ENCODE measurements at places on chromosomes 13 and 19.
A peak's percentile ranks its signal among the peaks of the same experiment; 100 is the strongest.

DNA sequence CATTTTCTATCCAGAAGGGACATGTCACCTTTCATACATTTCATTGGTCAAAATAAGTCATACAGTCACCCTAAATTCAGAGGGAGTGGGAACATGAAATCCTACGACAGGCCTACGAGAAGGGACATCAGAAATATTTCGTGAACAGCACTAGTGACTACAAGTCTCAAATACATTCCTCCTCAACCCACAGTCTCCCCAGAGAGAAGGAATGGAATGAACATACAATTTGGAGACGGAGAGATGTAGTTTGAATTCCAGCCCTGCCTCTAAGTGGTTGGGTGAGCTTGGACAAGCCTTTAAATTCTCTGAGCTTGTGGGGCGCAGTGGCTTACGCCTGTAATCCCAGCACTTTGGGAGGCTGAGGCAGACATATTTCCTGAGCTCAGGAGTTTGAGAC is 9.9 kb downstream of the SERTM1 start:
- no peak for DNase-seq

DNA sequence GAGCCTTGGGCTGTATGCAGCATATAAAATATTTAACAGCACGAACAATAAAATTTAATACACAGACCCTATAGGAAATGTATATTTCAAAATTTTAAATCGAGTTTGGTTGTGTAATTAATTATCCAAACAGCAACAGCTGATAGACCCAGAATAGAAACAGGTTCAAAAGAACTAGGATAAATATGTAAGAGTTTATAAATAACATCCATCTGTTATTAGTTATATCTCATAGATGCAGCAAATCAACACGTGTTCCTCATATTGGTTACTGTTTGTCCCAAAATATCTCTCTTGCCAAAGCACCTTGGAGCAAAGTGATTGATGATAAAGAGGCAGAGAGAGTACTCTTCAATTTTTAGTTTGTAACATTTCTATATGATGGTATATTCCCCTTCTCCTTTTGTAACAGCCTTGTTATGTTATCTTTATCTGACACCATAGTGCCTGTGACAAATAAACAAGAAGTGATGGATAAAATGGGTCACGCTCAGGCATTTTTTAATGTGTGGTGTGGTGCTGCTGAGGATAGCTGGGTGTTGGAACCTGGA is 260.6 kb upstream of the NBEA start:
- no peak for DNase-seq

DNA sequence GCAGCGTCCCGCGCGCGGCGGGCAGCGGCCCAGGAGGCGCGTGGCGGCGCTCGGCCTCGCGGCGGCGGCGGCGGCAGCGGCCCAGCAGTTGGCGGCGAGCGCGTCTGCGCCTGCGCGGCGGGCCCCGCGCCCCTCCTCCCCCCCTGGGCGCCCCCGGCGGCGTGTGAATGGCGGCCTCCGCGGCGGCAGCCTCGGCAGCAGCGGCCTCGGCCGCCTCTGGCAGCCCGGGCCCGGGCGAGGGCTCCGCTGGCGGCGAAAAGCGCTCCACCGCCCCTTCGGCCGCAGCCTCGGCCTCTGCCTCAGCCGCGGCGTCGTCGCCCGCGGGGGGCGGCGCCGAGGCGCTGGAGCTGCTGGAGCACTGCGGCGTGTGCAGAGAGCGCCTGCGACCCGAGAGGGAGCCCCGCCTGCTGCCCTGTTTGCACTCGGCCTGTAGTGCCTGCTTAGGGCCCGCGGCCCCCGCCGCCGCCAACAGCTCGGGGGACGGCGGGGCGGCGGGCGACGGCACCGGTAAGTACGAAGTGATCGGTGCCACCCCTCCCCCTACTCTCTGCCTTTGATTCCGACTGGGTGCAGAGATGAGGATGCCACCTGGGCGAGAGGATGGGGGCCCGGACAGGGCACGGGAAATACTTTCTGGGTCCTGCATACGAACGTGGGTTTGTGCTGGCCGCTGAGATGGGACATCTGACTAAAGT is 874 bp downstream of the TRIM28 start:
- no peak for DNase-seq

DNA sequence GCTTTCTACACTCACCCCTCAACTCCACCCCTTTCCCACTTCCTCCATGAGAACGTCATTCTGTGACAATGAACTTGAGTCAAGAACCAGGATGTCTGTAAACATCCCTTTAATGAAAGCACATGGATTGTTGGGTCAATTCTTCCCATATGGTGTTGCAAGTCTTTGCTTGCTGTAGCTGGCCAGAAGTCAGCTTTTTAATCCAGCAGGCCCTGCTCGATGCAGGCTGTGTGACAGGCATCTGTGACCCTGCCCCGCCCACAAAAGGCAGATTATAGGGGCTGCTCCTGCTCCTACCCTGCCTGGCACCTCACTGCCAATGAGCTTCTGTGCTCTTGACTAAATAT is 78.0 kb downstream of the STARD13 start:
- DNase-seq: no peak

DNA sequence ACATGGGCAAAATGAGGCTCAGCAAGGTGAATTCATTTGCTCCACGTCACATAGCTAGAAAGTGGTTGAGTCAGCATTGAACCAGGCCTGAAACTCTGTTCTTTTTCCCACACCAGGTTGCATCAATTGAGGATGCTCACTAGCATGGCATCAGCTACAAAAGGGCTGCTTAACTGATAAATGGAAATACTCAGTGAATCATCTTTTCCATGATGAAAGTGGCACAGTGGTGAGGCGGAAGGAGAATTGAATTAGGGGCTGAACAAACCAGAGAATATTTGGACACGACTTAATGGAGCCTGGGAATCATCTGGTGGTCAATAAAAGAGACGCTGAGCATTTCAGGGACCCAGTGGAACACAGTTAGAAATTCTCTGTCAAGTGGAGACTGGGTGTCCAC is 320.1 kb upstream of the MAB21L1 start:
- no peak for DNase-seq

GRCh38 chr13:45113233-45114224 is 6.8 kb upstream of the GTF2F2 start:
- no peak for DNase-seq

GRCh38 chr19:52722062-52723003 is 12.5 kb downstream of the ZNF611 start:
- DNase-seq: no peak

DNA sequence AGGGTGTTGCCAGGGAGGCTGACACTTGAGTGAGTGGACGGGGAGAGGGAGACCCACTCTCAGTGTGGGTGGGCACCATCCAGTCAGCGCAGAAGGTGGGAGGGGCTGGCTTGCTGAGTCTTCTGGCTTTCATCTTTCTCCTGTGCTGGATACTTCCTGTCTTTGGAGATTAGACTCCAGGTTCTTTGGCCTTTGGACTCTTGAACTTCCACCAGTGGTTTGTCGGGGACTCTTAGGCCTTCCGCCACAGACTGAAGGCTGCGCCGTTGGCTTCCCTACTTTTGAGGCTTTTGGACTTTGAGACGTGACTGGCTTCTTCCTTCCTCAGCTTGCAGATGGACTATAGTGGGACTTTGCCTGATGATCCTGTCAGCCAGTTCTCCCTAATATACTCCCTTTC is 4.3 kb upstream of the LENG8 start:
- no peak for DNase-seq

- DNase-seq: no peak
These were observed 150.6 kb downstream of the KCTD12 start for GRCh38 chr13:76735641-76736040.

DNA sequence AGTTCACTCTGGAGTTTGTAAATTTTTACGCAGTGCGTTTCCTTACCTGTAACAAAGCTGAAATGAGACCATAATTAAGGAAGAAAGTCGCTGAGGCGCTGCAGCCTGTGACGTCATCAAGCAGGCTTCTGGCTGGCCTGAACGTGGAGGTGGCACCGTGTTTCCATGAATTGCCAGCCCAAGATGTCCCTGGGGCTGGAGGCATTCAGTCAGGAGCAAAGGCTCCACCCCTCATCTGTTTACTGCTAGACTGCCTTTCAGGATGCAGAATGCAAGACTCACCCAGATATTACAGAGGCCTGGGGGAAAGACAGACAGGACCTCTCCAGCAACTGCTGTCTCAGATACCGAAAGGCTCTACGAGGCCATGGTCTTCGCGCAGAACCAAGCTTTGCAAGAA is 424.6 kb downstream of the TSHZ3 start:
- no peak for DNase-seq

GRCh38 chr19:38763795-38764220 is 9.5 kb downstream of the LGALS7 start:
- DNase-seq: no peak

- no peak for DNase-seq
These were observed 2.8 kb upstream of the RAX2 start for GRCh38 chr19:3774621-3775373.

DNA sequence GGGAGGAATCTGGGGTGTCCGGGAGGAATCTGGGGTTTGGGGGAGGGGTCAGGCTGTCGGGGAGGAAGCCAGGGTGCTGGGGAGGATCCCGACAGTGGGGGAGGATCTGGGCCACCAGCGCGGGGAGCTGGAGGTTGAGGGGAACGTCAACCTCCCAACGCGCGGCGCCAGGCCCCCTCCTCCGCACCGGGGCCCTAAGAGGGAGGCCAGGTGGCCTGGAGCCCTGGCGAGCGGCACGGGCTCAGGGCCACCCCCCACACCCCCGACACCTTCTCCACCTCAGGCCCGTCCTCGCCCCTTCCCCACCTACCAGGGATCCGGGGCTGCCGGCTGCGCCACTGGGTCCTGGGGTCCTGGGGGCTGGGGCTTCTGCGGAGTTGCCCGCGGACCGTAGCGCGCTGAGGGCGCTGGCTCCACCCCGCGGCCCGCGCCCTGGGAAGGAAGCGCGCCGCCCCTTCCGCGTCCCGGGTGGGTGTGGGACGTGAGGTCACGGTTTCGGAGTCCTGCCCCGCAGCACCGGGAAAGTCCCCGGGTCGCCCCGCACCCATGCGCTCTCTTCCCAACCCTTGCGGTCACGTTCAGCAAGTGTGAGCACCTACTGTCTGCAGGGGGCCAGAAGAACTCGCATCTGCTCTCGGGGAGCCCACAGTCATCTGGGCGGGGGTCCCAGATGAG is at the start of gene TICAM1:
TSS of gene TICAM1 (minus strand) at position 409 of the 675 bp plus-strand sequence. CDS start 13,335 bp downstream, outside the sequence.
- DNase-seq: no peak

DNA sequence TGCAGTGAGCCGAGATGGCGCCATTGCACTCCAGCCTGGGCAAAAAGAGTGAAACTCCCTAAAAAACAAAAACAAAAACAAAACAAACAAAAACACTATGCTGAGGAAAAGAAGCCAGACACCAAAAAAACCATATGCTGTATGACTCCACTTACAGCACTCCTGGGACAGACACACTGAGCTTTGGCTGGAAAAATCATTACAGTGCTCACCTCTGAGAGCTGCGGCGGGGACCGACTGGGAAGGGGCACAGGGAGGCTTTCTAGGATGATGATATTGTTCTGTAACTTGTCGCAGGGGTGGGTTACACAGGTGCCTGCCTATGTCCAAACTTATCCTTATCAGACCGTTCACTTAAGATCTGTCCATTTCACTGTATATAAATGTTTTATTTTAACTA is 7.8 kb downstream of the PNMA8A start:
- no peak for DNase-seq

GRCh38 chr19:18659281-18660050 is 22.6 kb downstream of the KLHL26 start:
- DNase-seq: no peak

DNA sequence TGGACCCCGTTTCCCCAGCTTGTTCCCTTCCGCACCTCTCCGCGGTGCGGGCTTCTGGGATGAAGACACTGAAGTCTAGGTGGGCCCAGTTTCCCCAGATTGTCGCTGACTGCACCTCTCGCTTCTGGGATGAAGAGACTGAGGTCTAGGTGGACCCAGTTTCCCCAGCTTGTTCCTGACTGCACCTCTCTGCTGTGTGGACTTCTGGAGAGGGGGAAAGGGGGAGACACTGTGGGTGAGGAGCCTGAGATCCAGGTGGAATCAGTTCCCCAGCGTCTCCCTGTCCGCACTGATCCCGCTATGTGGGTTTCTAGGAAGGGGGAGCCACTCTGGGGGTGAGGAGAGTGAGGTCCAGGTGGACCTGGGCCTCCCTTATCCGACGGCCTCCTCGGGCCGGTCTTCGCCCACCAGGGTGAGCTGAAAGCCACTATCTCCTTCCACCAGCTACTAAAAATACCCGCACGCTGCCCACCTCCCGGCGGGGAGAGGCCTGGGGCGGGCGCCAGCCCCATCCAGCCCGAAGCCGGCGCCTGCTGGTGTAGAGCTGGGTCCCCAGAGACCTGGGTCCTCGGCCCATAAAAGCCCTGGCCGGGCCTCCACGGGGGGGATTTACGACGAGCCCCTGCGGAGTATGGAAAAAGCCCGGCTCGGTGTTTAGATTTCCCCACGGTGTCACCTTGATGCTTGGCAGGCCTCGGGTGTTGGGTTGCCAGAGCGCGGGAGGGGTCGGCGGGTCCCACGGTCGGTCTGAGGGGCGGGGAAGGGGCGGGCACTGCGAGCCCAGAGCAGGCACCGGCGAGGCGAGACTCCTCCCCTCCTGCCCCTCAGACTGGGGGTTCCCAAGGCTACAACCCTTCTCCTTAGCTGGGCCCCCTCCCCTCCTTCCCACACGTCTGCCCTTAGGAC is 10.6 kb downstream of the FUT6 start:
- DNase-seq: peak; percentile 22

- no peak for DNase-seq
These were observed 7.5 kb upstream of the LRP3 start for GRCh38 chr19:33186431-33187182.

DNA sequence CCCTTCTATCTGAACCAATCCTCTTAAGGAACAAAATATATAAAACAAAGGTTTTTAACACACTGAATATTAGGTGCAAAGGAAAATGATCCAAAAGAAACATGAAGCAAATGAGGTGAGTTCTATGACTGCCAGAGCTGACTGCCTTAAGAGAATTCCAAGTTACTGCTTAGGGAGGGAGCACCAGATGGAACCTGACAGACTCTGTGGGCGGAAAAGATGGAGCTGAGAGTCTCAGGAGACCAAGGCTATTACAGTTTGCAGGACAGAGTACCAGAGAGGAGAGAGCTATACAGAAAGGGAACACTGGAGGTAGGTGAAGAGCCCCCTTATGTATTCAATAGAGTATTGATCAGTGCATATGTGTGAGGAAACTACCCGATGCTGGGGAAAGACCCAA is 87.2 kb downstream of the B3GLCT start:
- no peak for DNase-seq

DNA sequence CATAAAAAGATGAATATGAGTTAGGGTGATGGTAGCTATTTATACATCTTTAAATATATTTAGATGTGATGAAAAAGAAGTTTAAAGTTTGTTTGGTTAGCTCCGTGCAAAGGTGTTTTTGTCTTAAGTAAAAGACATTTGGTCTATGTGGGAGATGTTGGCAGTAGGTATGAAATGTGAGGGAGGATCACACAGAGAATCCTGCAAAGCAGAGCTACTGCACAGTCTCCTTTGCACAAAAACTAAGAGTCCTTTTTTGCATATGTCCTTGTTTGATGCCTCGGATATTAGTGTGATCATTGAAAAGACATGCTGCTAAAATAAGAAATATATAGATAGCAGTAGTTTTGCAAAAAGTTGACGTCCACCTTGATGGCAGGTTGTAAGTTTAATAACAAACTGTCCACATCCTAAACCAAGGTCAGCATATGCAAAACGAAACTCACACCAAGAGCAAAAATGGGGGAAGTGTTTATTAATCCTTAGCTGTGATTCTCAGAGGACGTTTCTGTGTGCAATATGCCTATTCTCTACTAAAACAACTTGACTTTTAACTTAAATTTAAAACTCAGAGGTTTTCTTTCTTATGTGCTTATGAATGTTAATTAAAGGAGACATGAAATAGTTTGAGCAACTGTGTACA is 870.1 kb downstream of the PCDH9 start:
- no peak for DNase-seq

- DNase-seq: no peak
These were observed 331.8 kb downstream of the ITGBL1 start for GRCh38 chr13:101784313-101784712.

GRCh38 chr13:112955956-112956355 is 13.1 kb upstream of the MCF2L start:
- DNase-seq: no peak

Measured in NCI-H2081 treated with DMSO at 0.1 percent for 48 hours (cell line).